ENCODE measurements at places on chromosomes 2 and 18.

GRCh38 chr2:170313992-170314348, 136.0 kb downstream of the MYO3B start:
- no peak for DNase-seq

DNA sequence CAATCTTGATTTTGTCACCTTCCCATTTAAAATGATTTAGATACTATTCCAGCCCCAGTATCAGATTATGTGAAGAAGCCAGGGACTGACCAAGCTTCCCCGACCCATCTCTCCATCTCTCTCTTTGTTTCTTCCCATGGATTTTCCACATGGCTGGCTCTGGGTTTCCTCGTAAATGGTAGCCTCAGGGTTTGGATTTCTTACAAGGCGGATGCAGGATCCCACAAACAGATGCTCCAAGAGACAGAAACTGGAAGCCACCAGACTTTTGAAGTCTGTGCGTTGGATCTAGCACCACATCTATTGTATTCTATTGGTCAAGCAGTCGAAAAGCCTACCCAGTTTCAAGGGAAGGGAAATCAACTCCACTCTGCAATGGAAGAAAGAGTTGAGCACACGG, 46.0 kb upstream of the SPHKAP start:
- no peak for DNase-seq

- no peak for DNase-seq
Observed at GRCh38 chr2:84882414-84882738, 1.5 kb upstream of the TRABD2A start.

GRCh38 chr2:191629001-191629453, 48.9 kb upstream of the NABP1 start:
- DNase-seq: no peak

DNA sequence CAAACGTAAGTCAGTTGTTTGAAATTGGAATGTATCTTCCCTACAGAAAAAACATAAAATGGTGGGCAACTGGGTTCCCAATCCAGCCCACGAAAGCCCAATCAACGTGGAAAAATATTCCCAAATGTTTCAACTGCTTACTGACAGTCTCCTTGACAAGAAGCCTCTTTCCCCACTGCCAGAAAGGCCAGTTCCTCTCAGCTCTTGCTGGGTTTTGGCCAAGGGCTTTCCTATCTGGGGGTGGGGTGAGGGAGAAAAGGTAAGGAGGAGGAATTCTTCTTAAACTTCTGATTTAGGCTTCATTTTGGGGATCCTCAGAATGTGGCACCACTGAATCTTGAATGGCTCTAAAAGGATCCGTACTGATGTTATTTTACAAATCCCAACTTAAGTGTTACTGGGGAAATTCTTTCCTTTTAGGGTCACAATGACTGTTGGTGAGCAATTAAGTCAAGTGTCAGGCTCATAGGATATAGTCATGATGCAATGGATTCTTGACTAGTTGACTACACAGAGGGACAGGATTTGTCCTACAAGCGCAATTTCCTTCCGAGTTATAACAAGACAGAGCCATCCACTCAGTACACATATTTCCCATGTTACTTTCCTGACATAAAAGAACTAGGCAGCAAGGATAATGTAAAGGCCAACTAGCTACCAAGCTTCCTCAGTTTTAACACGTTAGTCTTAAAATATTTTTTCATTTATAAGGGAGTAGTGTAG, 73.6 kb downstream of the SPRED2 start:
- no peak for DNase-seq

DNA sequence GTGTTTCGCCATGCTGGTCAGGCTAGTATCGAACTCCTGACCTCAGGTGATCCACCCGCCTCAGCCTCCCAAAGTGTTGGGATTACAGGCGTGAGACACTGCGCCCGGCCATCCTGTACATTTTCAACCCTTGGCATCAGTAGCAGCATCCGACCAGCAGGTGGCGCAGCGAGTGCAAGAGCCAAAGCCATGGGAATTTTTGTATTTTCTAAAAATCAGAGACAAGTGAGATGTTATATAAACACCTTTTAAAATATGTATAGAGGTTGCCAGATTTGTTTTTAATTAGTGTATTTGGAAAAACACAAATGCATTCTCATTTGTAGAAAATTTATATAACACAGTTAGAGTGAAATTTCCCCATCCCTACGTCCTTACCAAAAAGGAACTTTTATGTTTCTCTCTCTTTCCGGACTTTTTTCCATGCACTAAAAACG, 36.8 kb downstream of the MOGAT1 start:
- peak; percentile 87 for DNase-seq

GRCh38 chr2:145812165-145812554, 1292.2 kb upstream of the ZEB2 start:
- no peak for DNase-seq

DNA sequence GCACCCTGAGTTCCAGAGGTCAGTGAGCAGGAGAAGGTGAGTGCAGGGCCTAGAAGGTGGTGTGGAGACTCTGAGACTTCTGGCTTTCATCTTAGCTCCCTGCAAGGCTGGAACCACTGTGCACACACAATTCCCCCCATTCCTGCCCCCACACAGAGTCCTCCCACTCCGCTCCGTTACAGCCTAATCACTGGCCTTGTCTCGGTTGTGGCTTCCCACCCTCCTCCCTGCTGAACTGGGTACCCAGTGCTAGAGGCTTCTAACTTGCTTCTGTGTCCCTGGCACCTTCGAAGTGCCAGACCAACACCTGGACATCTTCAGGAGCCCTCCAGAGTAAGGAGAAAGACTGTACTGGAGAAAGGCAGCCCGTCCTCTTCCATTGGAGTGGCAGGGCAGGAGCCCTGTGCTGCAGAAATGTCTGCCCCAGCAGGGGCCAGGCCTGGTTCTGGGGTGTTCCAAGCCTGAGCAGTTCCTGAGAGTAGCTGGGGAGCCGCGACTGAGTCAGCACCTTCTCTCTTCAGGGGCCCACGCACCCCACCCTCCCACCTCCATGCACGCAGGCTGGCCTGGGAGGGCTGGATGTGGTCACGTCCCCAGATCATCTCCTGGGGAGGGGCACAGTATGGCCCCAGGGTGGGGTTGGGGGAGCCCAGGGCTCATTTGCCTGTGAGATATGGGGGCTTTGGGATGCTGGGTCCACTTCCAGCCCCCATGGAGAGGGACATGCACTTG, 23.4 kb downstream of the CROCC2 start:
- no peak for DNase-seq

- DNase-seq: no peak
Observed at GRCh38 chr2:164747783-164748433, 93.7 kb downstream of the COBLL1 start.

DNA sequence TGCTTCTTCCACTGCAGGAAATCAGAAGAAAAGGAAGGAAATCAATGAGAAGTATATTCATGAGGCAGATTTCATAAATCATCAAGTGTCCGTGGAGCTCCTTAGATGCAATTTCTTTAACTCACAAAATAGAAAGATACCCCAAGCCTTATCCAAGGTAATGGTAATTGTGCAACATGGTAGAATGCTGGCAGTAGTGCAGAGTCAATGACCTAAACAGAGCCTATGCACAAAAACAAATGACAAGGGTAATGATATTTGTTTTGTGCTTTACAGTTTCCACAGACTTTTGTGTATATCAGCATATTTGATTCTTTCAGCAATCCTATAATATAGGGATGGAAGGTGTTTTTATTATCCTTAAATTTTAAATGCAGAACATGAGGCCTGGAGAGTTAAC, 102.7 kb downstream of the SETBP1 start:
- DNase-seq: no peak

DNA sequence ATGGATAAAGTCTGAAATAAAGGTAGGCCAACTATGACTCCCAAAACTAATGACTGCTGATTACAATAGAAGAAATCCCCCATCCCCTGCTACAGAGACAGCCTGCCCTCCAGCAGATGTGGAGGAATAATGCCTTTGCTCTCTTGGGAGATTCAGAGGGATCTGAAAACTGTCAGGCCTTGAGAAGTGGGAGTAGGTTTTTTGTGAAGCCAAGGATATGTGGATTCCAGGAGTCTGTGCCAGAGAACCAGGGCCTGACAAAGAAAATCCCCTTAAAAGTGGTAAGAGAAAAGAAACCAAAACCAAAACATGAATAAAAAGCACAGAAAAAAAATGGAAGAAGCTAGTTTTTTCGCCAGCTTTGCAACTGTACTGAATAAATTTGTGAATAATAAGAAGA, 397.6 kb downstream of the ZNF521 start:
- no peak for DNase-seq

DNA sequence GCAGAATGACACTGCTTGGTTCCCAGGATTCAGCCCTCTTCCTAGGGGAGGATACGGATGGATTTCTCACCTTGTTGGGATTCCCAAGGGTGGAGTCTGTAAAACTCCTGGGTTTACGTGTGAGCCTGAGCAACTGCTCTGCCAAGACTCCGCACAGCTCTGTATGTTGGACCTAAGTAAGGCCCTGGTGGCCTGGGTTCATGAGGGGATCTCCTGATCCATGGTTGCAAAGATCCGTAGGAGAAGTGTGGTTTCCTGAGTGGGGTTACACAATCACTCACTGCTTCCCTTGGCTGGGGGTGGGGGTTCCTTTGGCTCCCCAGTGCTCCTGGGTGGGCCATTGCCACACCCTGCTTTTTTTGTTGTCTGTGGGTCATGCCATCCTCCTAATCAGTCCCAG, 37.7 kb downstream of the ANKRD12 start:
- DNase-seq: no peak

GRCh38 chr2:212327171-212327809, 211.3 kb downstream of the ERBB4 start:
- DNase-seq: no peak

- no peak for DNase-seq
Observed at GRCh38 chr2:16223841-16224177, 283.5 kb downstream of the MYCN start.

DNA sequence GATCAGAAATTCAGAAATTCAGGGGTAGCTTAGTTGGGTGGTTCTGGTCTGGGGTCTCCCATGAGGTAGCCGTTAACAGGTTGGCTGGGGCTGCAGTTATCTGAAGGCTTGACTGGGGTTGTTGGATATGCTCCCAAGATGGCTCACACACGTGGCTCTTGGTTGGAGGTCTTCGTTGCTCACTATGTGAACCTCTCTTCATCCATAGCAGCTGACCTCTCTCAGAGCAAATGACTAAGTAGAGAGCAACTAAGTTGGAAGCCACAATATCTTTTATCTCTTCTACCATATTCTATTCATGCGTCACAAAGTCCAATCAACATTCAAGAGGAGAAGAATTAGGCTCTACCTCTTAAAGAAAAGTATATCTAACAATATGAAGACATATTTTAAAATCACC, 38.7 kb upstream of the SERTAD2 start:
- DNase-seq: no peak

DNA sequence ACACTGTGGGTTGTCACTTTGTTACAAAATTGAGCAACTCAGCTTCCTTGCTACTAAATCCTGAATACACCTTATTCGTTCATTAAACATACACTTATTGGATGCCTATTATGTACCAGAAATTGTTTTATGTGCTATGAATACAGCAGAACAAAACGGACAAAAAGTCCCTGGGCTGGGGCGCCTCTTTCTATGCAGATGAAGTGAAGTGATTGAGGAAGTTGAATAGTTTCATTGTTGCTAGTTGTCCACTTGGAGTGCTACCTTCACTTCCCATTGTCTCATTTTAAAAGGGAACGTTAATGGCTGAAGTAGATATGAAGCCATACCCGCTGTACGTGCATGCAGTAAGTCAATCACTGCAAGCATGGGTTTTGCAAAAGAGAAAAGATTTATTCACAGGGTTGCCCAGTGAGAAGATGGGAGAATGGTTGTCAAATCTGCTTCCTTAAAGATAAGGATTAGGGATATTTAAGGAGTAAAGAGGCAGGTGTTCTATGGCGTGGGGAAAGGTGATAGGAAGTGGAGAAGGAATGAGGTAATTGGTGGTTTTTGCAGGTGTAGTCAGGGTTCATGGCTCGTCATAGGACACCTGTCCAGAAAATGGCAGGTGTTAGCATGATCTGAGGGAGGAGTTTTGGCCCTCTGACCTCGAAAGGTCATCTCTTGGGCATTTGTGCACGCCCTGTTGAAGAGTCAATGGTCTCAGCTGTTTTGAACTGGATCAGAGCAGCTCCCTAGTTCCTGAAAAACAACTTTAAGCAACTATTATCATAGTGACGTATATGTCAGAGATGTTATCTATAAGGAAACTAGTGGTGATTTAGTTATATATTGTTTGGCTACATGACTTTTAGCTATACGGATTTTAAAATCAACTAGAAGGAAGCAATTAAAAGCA, 23.5 kb downstream of the TRPM8 start:
- DNase-seq: no peak

DNA sequence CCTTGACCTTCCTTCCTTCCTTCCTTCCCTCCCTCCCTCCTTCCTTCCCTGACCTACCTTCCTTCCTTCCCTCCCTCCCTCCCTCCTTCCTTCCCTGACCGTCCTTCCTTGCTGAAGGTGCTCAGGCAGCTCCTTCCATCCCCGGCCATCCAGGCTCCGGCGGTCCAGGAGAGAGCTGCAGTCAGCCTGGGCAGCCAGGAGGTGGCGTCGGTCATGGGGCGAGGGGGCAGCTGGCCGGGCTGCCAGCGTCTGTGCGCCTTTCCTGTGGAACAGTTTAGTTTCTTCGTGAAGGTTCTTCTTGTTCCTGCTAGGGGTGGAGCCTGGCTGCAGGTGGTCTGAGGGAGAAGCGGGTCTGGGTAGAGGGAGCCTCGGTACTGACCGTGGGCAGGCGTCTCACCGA, 15.7 kb downstream of the GPR35 start:
- DNase-seq: peak; percentile 54

DNA sequence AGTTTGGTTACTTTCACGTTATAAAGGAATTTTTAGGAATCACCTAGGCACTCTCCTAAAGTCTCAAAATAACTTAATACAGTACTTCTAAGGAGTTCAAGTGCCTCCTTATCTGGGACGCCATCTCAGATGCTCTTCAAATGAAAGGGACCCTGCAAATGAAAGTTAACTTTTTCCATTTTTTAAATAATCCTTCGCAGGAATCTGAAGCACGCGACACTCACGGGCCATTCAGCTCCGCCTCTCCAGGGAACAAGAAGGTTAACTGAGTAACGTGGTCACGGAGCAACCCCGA, 537 bp upstream of the ZC3H15 start:
- DNase-seq: no peak

DNA sequence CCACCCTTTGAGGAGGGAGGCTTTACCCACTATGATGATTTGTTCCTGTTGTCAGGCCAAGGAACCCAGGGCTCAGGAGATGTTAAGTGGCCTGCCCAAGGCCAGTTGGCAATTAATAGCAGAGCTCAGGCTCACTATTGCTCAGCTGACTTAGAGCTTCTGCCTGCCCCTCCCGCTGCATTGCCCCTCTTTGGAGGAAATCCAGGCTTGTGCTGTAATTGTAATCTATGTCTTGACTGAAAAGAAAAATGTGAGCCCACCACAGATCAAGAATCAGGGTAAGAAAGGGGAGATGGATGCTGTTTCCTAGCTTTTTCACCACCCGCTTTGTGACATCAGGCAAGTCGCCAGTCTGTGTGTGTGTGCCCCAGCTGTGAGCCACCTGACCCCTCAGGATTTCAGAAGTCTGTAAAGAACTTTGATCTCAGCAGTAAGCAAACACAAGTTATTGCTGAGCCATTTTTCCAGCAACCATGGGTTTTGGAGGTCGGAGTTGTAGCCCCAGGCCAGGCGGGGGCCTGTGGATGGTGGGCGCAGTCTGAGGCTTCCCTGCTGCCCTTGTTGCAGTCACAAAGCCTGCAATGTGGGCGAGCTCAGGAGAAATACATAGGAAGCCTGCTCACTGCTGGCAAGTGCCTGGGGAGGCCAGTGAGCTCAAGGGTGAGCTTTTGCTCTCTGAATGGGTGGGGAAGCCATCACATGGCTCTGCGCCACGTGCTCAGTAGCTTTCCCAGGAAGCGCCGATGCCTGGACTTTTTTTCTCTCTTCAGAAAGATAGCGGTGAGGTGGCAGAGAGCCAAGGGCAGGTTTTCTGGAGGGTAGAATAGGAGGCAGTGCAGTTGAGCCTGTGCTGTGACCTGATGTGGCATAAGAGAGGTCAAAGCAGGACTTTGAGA, 6.1 kb downstream of the CABLES1 start:
- no peak for DNase-seq

- no peak for DNase-seq
Observed at GRCh38 chr2:833180-833579, 117.5 kb upstream of the SNTG2 start.
